T1000 (cell line): ENCODE measurements at places on chromosomes 16 and 17.

- DNase-seq, result no peak
Measured at GRCh38 chr17:59266745-59267144, 46.4 kb downstream of the GDPD1 start.

DNA sequence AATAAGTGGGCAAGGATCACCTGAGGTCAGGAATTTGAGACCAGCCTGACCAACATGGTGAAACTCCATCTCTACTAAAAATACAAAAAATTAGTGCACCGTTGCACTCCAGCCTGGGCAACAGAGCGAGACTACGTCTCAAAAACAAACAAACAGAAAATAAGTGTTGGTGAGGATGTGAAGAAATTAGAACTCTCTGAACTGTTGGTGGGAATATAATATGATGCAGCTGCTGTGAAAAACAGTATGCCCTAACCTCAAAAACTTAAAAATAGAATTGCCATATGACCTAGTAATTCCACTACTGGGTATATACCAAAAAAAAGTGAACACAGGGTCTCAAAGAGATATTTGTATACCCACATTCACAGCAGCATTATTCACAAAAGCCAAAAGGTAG lies 26.1 kb downstream of the GLG1 start:
- DNase-seq, result no peak

- DNase-seq, result no peak
Measured at GRCh38 chr16:23905027-23905426, 69.2 kb downstream of the PRKCB start.

- peak; percentile 56 for DNase-seq
Measured at GRCh38 chr17:61401389-61402072, 1.9 kb downstream of the TBX2 start.

DNA sequence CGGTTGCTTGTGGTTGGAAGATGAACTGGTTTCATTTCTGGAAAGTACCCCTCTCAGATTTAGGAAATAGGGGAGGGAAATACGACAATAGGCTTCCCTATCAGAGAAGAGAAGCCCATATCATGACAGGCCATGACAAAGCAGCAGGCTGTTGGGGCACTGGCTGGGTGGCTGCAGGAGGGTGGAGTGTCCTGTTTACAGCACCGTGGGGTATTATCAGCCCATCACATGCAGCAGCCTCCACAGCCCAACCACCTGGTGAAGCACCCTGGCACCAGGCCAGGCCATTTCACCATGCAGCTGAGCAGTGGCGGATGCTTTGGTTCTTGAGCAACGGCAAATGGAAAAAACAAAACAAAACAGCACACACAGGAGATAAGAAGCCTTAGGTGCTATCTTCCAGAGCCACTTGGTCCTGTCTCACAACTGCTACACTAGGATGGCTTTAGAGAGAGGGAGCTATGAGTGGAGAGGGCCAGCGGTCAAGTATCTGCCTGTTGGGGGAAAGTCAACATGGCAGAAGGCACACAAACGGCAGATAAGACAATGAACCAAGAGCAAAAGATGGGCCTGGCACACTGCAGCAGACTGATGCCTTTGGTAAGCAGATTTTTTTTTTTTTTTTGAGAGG lies 24.2 kb downstream of the FAM117A start:
- no peak for DNase-seq

DNA sequence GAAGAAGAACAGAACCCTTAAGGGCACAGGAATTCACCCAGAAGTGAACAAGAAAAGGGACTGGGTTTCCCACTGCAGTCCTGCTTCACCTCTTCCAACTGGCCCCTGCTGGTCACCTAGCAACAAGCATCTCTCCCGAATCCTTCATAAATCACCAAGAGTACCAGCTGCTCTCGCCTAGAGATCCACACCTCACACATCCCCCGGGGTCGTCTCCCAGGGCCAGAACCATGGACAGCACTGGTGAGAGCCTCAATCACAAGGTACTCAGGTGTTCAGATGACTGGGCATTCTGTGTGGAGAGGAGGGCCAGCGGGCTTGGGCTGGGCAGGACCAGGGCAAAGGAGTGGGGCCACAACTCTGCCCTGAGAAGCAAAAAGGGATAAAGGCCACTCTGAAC lies 65.9 kb downstream of the CCT6B start:
- no peak for DNase-seq

- peak; percentile 55 for DNase-seq
Measured at GRCh38 chr16:21626659-21627277, 25.6 kb downstream of the IGSF6 start.

GRCh38 chr17:62999736-63000135 lies 33.7 kb downstream of the TANC2 start:
- no peak for DNase-seq

GRCh38 chr17:66548158-66548557 lies 245.7 kb downstream of the PRKCA start:
- no peak for DNase-seq

- DNase-seq, result no peak
Measured at GRCh38 chr16:57894390-57895080, 76.4 kb downstream of the CNGB1 start.

GRCh38 chr16:70706948-70707465 lies 21.2 kb upstream of the MTSS2 start:
- peak; percentile 85 for DNase-seq

DNA sequence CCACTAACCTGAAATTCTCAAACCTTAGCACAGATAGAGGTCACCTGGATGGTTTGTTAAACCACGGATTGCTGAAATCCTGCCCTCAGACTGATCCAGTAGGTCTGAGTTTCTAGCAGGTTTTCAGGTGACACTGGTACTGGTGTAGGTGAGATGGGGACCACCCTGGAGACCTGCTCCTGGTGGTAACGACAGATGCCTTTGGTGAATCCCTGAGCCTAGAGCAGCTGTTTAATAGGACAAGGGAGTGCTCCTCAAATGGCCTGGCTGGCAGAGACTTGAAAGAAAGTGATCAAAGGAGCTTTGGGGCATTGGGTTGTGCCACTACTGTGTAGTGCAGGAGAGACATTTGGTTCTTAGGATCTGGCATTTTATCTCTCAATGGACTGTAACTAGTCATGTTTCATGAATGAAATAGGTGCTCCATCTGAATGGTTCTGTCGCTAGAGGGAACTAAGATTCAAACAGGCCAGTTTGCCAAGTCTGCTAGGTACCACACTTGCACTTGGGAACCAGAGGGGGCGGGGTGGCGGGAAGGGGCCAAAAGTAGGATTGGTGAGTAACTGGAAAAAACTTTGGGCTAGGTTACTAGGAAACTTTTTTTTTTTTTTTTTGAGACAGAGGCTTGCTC lies 2.9 kb upstream of the IFI35 start:
- DNase-seq, result no peak
